Stimulated activated CD4-positive, alpha-beta T cell treated with anti-CD3 and anti-CD28 coated beads, Interleukin-1b, Interleukin-23, amount 100 ng/mL, for 1 hour (primary cell): ENCODE measurements at places on chromosomes 3 and 15.

- no peak for DNase-seq
Measured at GRCh38 chr3:127525373-127525772, 65.2 kb downstream of the TPRA1 start.

- no peak for DNase-seq
Measured at GRCh38 chr3:172061724-172062184, 22.4 kb downstream of the FNDC3B start.

DNA sequence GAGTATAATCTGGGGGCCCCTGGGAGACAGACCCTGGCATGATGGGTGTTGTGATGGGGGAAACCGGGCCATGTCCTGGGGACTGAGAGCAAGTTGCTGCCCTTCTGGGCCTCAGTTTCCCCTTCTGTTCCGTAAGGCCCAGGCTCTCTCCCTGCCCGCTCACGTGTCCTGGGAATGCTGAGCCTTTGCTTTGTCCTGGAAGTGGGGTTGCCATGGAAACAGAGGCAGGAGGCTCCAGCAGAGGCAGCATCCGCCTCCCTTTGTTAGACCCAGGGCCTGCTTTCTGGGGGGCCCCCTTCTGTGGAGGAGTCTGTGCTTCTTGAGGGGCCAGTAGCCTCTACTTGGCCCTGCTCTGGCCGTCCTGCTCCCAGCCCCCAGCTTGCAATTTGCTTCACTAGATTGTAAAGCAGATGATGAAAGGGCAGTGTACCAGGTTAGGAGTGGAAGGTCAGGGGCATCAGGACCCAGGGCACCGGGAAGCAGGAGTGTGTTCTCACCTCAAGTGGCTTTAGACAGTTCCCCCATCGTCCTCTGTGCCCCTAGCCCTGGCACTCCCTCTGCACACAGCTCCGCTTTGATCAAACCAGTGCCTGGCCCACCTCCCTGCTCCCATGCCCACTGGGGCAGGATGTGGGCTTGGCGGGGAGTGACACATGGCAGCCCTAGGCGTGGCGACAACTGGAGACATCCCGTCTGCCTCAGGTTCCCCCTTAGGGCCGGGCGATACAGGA is 105.6 kb downstream of the FBLN2 start:
- no peak for DNase-seq

DNA sequence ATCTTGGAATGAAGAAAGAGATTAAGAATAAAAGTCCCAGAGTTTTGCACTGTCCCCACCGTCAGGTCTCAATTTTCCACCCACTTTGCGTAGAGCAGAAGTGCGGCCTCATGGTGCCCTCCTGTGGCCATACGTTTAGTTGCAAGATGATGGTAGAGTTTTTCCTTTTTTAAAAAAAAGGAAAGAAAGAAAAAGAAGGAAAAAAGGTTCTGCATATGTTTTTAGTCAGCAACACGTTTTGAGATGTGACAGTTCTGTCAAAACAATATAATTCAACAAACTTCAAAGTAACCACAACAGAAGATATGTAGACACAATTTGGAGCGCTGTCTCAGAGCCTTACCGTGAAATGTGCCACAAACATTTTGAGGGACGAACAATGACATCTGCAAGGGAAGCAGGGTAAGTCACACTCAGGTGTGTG is 24.6 kb downstream of the EBLN2 start:
- DNase-seq = peak; percentile 13

DNA sequence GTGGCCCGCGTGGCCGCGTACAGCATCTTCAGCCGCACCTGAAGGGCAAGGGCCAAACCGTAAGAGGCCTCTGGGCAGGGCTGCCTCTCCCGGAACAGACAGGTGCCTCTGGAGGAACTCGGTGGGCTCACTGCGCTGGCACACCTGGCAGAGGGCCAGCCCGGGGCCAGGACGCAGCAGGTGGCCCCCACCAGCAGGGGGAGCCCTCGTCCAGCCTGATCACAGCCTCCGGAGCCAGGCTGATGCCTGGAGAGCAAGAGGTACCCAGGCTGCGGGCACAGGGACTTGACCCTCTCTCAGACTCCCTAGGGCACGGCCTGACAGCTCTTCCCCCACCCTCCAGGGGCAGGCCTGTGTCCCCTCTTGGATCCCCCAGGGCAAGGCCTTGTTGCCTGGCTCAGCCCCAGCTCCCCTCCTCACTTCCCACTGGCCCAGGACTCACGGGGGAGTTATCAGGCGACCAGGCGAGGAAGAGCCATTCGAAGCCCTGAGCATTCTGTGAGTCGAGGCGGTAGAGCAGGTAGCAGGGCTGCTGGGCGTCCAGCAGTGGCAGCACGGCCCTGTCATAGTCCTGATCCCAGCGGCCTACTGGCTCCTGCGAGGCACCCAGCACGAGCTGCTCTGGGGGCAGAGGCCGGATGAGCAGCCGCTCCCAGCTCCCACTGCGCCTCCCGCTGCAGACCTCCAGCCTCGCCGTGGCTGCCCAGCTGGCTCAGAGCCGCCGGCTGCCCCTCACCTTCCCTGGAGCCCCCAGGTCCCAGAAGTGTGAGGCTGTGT is 6.2 kb upstream of the TLR9 start:
- DNase-seq = peak; percentile 78

GRCh38 chr3:49171119-49171774 is at the start of gene KLHDC8B:
Gene KLHDC8B, plus strand, starts transcription at chr3:49171598. Its CDS starts 1,172 bp downstream, at chr3:49172770.
- DNase-seq = peak; percentile 45

- no peak for DNase-seq
Measured at GRCh38 chr3:184954251-184954650, 142.3 kb downstream of the VPS8 start.

GRCh38 chr15:49135911-49136310 is 19.5 kb downstream of the COPS2 start:
- no peak for DNase-seq

GRCh38 chr3:128932516-128933212 is 53.2 kb downstream of the ACAD9 start:
- no peak for DNase-seq

DNA sequence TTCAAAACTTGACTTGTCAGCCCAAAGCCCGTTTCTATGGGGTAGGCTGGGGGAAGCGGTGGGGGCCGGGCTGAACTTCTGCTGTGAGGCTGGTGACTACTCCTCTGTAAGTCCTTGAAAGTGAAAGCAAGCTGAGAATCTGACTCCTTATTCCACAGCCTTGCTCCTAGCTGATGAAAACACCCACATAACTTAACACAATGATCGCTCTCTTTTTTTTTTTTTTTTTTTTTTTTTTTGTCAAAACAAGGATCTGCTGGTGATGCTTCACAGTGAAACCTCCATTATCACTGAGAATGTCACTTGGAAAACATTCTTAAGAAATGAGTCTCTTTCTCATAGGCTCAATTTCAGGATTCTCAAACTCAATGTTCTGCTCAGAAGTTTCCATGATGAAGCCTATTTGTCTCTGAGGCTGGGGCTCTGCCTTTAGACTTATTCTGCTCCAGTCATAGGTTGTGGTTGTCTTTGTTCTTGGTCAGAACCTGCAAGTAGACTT is 31.4 kb upstream of the TKT start:
- no peak for DNase-seq

DNA sequence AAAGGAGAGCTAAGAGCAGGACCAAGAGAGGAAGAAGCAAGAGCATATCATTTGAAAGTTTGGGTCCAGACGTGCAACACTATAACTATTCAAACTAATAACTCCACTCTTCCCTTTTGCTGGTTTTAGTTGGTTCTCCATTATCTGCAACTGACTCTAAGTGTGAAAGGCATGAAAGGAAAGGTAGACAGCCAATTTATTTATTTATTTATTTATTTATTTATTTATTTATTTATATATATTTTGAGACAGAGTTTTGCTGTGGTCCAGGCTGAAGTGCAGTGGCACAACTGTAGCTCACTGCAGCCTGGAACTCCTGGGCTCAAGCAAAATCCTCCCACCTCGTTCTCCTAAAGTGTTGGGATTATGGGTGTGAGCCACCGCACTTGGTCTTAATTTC is 22.1 kb upstream of the PIK3CB start:
- no peak for DNase-seq

GRCh38 chr3:49674497-49674983 is 389 bp downstream of the APEH start:
- DNase-seq = no peak

DNA sequence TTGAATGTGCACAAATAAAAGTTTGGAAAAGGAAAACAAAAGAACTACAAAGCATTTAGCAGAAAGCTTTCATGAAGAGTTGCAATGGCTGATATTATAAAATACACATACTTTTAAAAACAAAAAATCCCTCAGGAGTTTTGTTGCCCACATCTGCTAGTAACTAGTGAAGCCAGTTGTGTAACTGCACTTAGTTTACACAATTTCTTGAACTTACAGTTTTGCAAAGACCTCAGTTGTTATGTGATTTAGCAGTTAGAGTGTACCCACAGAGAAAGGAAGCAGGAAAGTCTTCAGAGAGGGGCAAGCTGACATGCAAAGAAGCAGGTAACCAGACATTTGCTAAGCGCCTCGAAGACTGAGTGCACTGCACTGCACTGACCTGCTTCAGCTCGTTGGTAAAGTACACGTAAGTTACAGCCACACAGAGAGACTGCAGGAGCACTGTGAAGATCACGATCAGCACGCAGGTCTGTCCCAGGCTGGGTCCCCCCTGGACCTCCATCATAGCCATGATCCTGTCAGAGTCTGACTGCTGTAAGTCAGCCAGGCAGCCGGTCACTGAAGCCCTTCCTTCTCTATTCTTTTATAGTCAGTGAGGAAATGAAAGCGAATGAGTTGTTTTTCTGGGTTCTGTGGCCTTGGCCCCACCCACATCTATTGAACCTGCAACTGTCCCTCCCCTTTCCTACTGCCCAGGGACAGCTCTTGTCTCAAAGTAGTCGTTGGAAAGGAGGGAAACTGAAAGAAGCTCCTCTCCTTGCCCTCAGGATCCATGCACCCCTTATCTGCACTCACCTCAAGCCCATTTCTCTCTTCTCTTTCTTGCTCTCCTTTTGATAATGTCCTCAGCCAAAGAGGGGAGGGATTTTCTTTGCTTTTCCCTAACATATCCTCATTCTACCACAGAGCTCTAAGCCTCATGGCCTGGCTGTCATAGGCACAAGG is at the start of gene TNFSF10:
TSS of gene TNFSF10 (minus strand) at position 560 of the 948 bp plus-strand sequence. CDS start at position 514, 46 bp downstream.
- DNase-seq = no peak

DNA sequence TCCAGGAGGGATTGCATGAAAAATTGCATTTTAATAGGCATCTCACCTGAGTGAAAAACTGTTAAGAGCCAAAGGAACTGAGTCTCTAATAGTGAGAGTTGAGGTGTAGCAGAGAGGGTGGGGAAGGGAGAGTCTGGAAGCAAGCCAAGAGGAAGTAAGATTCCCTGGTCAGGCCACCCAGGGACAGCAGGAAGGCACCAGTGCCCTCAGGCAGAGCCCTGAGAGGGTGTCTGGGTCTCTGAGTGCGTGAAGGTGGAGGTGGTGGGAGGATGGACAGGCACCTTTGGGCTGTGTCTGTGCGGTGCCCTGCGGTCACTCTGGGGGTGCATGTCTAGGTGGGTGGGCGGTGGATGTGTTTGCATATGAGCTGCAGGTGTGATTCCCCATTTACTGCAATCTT is 300.4 kb upstream of the ROPN1 start:
- no peak for DNase-seq

DNA sequence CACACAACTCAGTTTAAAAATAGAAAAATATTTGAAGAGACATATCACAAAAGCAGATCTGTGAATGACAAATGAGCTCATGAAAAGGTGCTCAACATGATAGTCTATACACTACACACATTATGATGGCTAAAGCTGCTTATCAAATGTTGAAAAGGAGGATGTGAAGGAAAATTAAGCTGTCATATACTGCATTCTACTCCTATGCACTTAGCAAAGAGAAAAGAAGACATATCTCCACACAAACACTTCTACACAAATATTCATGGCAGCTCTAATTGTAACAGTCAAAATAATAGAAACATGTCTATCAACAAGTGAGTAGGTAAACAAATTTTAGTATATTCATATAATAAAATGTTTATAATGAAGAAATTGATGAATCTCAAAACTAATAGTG is 540.5 kb downstream of the PLOD2 start:
- no peak for DNase-seq

DNA sequence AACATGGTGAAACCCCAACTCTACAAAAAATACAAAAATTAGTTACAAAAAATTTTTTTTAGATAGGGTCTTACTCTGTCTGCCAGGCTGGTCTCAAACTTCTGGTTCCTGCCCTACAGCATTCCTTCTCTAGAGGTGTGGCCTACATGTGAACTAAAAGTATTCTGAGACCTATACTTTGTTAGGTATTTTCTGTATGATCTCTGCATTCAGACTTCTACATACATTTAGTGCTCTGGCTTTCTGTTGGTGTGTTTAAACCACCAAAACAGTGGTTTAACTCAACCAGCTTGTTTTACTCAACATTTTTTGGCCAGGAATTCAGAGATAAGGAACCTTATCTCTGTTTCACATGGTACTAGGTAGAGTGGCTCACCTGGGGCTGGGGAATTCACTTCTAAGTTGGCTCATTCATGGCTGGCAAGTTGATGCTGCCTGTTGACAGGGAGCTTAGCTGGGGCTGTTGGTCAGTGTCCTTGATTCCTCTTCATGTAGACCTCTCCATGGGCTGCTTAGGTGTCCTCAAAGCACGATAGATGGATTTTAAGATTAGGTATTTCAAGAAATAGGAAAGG is 41.4 kb upstream of the BSN start:
- no peak for DNase-seq

DNA sequence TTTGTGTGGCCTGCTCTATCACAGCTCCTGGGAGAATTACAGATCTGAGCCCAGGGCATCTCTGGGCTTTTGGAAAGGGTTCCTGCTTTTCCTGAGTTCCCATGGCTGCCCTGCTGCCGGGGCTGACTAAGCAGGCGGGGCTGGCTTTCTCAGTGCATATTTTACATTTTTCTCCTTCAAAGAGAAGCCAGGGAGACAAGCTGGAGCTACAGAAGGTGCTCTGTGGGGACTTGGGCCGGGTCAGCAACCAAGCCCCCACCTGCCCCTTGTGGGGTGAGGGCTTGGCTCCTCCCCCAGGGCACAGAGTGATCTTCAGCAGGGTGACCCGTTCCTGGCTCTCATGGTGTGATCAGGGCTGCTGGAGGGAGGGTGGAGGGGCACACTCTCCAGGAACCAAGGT is 17.4 kb downstream of the ABTB1 start:
- no peak for DNase-seq

DNA sequence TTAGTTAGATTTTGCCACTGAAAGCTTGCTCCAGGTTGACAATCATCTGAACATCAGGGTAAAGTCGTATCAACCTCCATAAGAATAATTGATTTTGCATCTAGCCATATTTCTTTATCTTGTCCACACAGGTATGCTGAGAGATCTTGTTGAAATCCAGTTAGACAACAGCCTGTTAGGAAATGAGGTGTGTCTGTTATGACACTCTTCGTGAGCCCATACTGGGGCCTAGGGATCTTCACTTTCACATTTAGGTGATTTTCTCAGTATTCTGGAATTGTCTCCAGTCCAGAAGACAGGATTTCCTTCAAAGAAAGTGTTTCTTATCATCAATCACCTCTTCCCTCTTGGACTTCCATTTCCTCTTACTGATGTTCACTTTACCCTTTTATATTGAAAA is 18.1 kb downstream of the DNAJB11 start:
- DNase-seq = no peak

DNA sequence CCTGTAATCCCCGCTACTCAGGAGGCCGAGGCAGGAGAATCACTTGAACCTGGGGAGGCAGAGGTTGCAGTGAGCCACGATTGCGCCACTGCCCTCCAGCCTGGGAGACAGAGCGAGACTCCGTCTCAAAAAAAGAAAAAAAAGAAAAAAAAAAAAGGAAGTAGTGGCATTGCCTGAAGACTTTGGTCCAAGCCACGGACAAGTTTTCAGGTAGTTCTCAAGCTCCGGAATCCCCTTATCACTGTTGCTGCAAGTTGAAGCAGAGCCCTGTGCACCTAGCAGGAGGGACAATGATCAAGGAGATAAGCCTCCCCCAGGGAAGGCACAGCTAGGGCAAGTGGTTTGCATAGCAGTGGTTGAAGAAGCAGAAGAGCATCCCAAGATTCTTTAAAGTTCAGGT is 97.6 kb downstream of the MEX3B start:
- DNase-seq = no peak
